ENCODE measurements at places on chromosomes 6 and 20. TPM values are rescaled to one million over a fixed set of nuclear protein-coding genes. Genes with fewer than 3 reads are reported as not detected.

DNA sequence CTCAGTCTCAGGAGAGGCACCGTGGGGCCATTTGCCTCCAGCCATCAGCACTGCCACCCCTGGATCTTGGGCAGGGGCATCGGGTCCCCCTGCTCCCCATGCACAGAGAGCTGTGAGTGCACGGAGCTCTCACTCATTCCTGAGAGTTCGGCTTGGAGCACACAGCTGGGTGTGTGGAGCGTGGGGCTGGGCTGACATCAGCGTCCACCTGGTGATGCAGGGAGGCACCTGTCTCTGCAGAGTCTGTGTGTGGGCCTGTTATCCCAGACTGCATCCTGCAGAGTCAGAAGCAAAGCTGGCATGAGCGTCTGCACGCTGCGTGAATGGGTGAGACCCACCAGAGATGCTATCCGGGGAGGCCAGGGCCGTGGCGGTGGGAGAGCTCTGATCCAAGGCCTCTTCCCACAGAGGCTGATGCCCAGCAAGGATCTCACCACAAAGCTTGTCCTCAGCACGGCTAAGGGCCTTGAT is 248.8 kb upstream of the AFDN start:
- H3K27me3 ChIP-seq = peaks cover 3% of the 10 kb centered on the region
- no peaks in the 10 kb centered on the region for H3K4me1 ChIP-seq
- DNase-seq = no peak
- no peak overlapping the region for H3K27ac ChIP-seq
- H3K4me3 ChIP-seq = no peak overlapping the region
- H3K36me3 ChIP-seq = no peaks in the 10 kb centered on the region

DNA sequence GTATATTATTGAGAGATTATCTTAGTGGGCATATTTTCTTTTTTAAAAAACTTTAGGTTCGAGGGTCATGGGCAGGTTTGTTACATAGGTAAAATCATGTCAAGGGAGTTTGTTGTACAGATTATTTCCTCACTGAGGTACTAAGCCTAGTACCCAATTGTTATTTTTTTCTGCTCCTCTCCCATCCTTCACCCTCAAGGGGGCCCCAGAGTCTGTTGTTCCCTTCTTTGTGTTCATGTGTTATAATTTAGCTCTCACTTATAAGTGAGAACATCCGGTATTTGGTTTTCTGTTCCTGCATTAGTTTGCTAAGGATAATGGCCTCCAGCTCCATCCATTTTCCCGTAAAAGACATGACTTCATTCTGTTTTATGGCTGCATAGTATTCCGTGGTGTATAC is 247.9 kb upstream of the RAB32 start:
- no peak overlapping the region for H3K27ac ChIP-seq
- no peaks in the 10 kb centered on the region for H3K36me3 ChIP-seq
- no peaks in the 10 kb centered on the region for H3K27me3 ChIP-seq
- DNase-seq = no peak

- no peak for DNase-seq
- no peak overlapping the region for H3K27ac ChIP-seq
- no peaks in the 10 kb centered on the region for H3K36me3 ChIP-seq
- no peak overlapping the region for H3K4me3 ChIP-seq
- no peaks in the 10 kb centered on the region for H3K4me1 ChIP-seq
Observed at GRCh38 chr6:5173810-5174209, 86.9 kb downstream of the LYRM4 start.

GRCh38 chr6:90100059-90100665 is 196.5 kb downstream of the BACH2 start:
- no peaks in the 10 kb centered on the region for H3K27me3 ChIP-seq
- peaks cover 22% of the 10 kb centered on the region for H3K4me1 ChIP-seq
- DNase-seq = peak; percentile 43
- H3K4me3 ChIP-seq = no peak overlapping the region

DNA sequence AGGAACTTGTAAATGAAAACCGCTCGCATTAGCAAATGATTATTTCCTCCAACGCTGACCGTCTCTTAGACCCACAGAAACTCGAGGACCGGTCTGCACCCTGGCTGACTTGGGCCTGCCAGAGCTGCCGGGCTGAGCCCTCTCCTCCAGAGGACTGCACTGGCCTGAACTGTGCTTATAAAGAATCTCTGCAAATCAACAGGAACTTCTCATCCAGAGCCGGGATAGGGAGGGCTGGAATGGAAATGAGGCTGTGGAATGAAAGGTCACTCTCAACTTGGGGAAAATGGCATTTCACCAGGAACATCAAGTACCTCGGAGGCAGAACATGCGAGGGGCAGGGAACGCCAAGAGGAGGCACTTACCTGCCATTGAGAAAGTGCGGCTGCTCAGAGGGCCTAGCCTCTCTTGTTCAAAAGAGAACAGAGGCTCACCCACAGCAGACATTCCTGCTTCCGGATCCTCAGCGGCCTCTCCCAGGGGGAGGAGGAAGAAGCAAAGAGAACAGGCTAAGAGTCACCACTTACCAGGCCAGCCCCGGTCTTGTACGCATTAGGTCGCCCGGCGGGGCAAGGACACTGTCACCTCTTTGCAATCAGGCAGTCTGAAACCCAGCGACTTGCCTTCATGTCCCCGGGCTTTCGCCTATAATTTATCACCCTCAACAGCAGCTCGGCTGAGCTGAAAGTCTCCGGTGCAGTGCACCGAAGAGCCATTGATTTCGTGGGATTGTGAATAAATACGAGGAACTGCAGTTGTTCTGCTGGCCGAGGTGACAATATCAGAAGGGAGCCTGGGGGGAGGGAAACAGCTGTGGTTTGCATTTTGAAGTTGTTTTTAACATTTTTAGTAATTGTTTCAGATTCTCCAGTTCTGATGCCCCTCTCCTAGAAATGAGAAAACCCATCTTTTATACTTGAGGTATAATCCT is 37.6 kb downstream of the ZMYND8 start:
- no peaks in the 10 kb centered on the region for H3K36me3 ChIP-seq
- peak overlapping the region; percentile 24 for H3K4me3 ChIP-seq
- peak; percentile 66 for DNase-seq
- peaks cover 56% of the 10 kb centered on the region for H3K4me1 ChIP-seq
- peak overlapping the region; percentile 97 for H3K27ac ChIP-seq

DNA sequence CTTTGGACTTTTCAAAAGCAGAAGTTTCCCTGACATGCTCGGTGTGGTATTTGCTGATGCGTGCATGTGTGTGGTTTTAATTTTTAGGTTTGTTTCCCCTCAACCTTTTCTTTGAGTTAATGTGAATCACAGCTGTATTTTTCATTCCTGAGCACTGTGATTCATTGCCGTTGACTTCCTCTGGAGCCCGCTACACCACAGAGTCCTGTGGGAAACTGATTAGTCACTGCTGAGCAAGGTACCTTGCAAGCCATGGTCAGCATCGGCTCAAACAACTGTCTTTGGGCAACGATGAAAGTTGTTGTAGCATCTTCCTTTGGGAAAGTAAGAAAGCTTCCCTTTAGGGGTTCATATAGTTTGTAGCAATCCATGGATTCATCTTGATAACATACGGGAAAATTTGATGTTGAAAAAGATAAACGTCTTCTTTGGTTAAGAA is 57.5 kb downstream of the RIN2 start:
- peaks cover 33% of the 10 kb centered on the region for H3K4me1 ChIP-seq
- no peak overlapping the region for H3K4me3 ChIP-seq
- DNase-seq = peak; percentile 98
- H3K27ac ChIP-seq = peak overlapping the region; percentile 98
- no peaks in the 10 kb centered on the region for H3K36me3 ChIP-seq
- H3K27me3 ChIP-seq = no peaks in the 10 kb centered on the region

Gene MLN
- total RNA-seq = not detected

Gene RAMACL
- 1.3 TPM for total RNA-seq

Gene ZNF391
- 6.0 TPM for total RNA-seq
